DMS 273 treated with DMSO at 0.1 percent for 48 hours (cell line): ENCODE measurements at places on chromosomes 4 and X.

DNA sequence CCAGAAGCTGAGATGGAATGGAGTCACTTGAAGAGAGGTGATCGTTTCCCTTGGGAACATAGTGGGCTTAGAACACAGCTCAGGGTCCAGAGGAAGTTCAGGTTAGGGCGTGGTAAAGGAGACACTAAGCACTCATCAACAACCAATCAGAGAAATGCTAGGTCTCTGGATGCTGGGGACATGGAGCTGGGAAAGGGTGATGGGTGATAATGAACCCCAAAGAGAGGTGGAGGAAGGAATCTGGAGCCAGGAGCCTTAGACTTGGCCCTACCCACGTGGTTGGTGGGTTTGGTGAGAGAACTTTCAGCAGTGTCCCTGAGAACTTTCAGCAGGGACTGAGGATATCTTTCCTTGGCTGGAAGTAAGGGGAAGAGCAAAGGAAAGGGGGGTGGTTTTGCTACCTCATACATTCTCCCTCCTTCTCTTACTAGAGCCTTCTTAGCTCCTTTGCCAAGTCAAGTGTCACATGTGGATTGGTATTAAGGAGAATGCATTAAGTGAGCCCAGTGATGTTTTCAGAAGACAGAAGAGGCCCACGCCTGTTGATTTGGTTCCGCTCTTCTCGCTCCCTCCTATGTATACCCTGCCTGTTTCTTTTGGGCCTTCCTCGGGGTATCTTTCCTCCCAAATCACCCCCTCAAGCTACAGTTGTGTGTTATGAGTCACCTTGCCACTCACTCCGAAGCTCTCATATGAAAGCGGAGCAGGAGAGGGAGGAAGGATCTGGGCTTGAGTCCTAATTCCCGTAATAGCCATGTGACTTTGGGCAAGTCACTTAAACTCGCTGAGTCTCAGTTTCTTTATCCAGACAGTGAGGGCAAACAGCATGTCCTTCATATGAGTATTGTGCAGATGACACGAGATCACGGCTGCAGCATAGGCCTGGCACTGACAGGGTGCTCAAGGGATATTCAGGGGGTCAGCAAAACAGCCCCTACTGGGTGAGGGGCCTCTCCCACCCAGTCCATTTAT is 63.1 kb downstream of the TSC22D3 start:
- DNase-seq = no peak

DNA sequence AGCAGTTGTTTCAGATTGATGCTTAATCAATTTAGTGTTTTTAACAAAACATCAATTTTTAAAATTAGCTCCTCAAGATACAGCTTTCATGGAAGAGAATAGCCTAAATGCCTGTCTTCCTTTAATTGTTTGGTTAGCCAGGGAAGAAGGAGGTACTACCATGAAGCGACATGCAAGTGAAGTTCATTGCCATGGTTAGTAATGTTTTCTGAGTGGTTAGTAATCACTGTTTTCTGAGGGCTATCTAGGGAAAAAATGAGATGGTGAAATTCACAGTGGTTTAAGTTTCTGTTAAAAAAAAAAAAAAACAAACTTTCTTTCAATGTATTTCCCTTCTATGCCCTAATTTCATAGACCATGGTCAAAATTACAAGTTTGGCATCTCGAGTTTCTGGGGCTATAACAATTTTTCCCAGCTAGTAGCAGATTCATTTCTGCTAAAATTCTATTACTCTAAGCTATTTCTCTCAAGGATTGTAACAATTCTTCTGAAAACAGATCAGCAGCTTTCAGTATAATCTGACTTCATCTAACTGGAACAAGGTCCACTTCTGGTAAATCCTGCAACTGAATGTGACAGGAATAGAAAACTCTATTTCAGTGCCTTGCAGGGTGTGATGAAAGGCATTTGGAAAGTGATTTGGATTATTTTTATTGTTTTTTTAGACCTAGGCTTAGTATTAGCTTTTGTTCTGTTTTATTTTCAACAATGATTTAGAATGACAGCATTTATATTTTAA is 157.0 kb downstream of the PCDH18 start:
- DNase-seq = no peak

DNA sequence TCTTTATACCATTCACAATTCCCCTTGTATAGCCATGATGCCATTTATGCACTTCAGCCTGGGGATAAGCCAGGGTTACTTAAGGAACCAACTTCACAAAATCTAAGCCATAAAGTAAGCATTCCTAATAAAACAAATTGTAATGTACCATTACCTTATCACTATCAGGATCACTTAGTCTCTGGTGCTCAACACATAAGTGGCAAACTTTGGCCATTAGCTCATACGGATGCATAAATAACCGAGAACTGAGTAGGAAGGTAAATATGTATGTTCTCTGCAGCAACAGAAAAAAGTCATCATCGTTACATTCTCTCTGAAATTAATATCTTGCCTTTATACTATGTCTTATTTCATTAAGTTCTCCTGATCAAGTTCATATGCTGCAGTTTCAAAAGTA is 14.4 kb downstream of the RASGEF1B start:
- no peak for DNase-seq

- no peak for DNase-seq
These were observed 21.8 kb upstream of the SEC24D start for GRCh38 chr4:118857760-118858159.

- DNase-seq = no peak
These were observed 51.5 kb upstream of the ATOH1 start for GRCh38 chr4:93777081-93777460.
